ENCODE measurements at places on chromosomes 16 and 17.

- no peak for DNase-seq
Measured at GRCh38 chr17:29210879-29211278, 30.7 kb upstream of the MYO18A start.

DNA sequence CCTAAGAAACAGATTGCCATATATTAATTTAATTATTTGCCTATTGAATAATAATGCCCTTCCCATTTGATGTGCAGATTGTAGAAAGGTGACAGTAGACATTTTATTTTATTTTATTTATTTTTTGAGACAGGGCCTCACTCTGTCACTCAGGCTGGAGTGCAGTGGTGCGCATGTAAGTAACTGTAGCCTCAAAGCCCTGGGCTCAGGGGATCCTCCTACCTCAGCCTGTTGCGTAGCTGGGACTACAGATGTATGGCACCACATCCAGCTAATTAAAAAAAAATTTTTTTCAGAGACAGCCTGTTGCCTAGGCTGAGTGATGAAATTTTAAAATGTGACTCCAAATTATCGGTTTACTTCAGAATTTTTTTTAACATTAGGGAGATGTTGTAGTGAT lies 1110.0 kb upstream of the EEF2KMT start:
- no peak for DNase-seq

DNA sequence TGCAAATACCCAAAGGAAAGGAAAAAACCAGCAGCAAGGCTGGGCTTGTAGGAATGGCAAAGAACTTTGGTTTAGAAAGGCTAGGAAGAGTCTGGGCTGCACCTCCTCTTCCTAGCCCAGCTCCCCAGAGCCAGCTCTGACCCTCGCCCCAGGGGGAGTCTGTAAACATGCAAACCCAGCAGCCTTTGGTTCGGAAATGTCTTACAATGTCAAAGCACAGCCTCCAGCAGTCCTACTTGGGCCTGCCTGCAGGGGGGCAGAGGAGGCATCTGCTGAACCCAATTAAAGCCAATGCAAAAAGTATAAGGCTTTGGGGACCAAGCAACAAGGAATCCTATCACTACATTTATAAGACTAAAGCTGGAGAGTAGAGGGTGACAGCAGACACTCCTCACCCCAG lies 5.0 kb upstream of the FTSJ3 start:
- no peak for DNase-seq

DNA sequence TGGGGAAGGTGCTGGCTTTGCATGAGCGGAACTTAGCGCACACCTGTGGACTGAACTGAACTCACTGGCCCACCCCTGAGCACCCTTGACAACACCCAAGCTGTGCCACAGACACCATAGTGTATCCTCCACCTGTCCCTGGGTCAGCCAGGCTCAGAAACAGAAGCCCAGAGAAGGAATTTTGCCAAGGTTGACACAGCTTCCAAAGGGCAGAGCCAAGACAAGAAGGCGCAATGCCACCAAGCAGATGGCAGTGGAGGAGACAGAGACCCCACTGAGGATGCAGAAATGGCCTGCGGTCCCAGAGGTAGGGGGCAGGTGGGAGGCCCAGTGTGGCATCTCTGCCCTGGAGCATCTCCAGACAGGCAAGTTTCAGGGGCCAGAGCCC lies 169.0 kb downstream of the ENGASE start:
- no peak for DNase-seq

GRCh38 chr17:63349478-63350000 lies 96.6 kb downstream of the CYB561 start:
- DNase-seq, result no peak

DNA sequence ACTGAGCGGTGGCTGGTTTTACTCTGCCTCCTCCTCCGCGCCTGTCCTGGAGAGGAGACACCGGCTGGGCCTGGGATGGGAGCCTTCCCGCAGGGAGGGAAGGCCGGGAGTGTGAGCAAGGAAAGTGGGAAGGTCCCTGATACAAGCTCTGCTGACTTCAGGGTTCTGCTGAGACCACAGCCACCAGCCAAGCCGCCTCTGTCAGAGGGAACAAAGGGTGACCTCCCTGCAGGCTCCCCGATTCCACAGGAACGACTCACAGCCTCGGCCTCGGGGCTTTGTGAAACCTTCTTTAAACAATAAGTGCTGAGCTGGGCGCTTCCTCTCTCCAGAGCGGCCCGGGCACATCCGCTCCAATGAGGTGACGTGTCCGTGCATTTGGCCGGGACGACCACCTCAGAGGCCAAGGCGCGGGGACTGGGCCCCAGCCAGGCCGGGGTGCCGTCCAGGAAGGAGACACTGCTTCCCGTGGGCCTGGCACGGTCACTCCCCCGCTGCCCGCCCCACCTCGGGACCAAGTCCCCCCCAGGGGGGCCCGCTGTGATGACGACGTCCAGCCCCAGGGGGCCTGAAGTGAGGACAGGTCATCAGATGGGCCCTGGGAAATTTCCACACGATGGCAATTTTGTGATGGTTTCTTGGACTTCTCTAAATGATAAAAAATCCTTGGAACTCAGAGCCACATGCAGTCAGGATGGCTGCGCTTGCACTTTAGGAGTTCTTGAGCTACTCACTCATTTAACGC lies 11.8 kb upstream of the CIBAR2 start:
- no peak for DNase-seq

DNA sequence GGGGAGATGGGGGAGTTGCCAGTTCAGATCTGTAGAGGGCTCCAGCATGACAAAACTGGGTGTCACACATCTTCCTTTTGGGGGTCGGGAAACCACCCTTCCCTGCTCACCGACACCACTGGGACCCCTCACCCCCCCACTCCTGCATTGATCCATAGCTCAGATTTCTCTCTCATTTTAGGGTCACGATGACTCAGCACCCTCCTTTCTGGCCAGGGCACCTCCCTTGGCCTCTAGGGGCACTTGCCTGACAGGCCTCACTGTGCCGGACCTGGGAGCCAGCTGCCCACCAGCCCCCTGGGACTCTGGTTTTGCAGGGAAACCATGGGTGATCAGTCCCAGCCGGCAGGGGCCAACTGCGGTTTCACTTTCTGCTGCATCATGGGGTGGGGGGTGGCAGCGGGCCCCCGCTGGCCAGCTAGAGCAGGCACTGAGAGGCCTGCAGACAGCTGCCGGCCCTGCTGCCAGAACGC lies 239.4 kb downstream of the MRTFB start:
- no peak for DNase-seq

- DNase-seq, result no peak
Measured at GRCh38 chr16:11638140-11638539, 30.1 kb upstream of the SNN start.

DNA sequence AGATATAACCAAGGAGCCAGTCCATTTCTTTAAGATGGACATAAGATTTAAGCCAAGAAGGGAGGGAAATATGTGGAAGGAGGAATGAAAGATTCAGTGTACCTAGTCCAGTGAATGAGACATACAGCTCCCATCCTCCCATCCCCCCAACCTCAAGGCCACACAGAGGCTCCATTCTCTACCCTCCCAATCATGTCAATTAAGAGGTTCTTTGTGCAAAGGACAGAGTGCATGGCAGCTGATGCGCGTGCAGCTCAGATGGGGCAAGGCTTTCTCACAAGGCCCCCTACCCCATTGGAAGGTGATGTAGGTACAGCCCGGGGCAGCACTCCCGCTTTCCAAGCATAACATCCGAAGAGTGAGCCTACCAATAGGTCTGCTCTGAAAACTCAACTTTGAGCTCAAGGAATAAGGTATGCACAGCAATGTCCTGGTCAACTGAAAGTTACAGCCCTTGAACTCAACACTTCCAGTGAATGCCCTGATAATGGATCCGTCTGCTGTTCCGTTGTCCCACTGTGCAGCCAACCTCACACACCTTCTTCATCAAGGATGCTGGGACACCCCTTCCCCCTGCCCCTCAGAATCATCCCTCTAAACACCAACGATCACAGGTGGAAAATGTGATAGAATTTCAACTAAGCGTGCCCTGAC lies 458.1 kb downstream of the SOX9 start:
- DNase-seq, result no peak

DNA sequence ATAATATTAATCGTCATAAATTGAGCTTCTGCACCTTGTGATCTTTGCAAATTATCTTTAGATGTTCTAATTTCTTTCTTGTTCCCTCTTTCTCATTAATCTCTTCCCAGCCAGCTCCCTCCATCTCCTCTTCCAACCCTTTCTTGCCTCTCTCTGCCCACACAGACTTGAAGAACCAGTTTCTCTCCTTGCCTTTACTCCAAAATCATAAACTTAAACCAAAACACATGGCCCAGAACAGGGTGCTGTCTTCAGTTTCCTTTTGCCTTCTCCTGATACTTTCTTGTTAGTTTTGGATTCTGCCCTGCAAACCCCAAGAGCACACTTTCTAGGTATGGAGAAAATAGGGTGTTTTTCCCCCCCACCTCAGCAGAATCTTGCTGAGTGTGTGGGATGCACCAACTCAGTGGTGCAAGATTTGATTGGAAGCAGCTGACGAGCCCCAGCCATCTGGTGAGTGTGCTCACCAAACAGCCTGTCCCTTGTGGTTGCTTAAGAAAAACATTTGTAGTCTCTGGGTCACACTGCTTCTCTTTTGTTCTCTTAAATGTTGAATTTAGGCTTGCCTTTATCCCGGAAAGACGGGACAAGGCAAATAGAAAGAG lies 175.8 kb upstream of the MAF start:
- no peak for DNase-seq

Measured in NCI-H1417 treated with DMSO at 0.1 percent for 48 hours (cell line).